ENCODE measurements at places on chromosomes 5 and 9. TPM values are rescaled to one million over a fixed set of nuclear protein-coding genes. Genes with fewer than 3 reads are reported as not detected.

GABRA1 gene
- 2.9 TPM for total RNA-seq

MAP1B gene
- total RNA-seq = 235 TPM

ATP6V1G1 gene
- total RNA-seq = 202 TPM

CDH9 gene
- 6.5 TPM for total RNA-seq

TAF11L10 gene
- 16.4 TPM for total RNA-seq

MTX3 gene
- total RNA-seq = 26.0 TPM

MLANA gene
- total RNA-seq = 1.2 TPM

MEGF10 gene
- total RNA-seq = 5.3 TPM

N4BP3 gene
- 1.7 TPM for total RNA-seq

SAPCD2 gene
- total RNA-seq = 2.6 TPM

C9orf153 gene
- 0.72 TPM for total RNA-seq

CCL28 gene
- total RNA-seq = 3.6 TPM

DBH gene
- total RNA-seq = 0.72 TPM

HEMGN gene
- total RNA-seq = 30.3 TPM

VPS13A gene
- 124 TPM for total RNA-seq

ST6GALNAC4 gene
- total RNA-seq = 16.9 TPM

RORB gene
- 1.7 TPM for total RNA-seq

DOCK8 gene
- total RNA-seq = 8.7 TPM

Measured in umbilical cord (tissue), 2 donors.